ENCODE measurements at places on chromosomes 6 and 20.

GRCh38 chr6:6748001-6748400 lies 159.5 kb downstream of the LY86 start:
- DNase-seq: no peak

GRCh38 chr6:139249395-139249794 lies 42.4 kb downstream of the TXLNB start:
- no peak for DNase-seq

- no peak for DNase-seq
Observed at GRCh38 chr6:158290659-158291058, 21.6 kb upstream of the TULP4 start.

GRCh38 chr6:125793863-125794262 lies 3.1 kb downstream of the NCOA7 start:
- no peak for DNase-seq

DNA sequence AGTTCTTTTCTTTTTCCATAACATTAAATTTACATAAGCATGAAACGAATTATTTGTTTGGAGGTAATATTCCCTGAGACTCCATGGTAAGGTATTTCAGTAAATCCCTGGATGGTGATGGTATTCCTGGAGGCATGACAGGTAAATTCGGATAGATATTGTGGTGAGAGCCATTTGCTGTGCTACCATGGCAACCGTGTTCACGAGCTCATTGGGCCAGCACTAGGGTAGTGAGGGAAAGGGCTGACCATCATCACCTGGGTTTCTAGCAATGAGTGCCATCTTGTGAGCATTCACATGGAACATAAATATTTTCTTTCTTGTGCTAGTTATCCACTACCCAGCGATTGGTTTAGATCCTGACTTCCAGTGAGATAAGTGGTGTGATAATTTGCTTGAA lies 51.9 kb upstream of the GNRH2 start:
- no peak for DNase-seq

- DNase-seq: no peak
Observed at GRCh38 chr20:2801286-2801728, 880 bp upstream of the CPXM1 start.

DNA sequence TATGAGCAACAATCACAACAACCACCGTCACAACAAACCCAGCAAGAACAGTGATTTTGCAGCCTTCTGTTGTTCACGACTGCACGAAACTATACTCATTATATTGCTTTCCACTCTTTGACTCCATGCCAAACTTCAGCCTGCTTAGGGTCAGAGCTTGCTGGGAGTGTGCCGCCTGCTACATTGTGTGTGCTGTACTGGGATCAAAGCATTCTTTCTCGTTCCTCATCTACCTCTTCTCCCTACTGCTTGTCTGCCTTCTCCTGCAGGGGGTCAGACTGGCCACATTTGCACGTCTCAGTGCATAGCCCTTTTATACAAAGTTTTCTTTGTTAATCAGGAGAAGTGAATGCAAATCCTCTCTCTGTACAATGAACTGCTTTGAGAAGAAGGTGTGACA lies 401.6 kb upstream of the CITED2 start:
- no peak for DNase-seq

DNA sequence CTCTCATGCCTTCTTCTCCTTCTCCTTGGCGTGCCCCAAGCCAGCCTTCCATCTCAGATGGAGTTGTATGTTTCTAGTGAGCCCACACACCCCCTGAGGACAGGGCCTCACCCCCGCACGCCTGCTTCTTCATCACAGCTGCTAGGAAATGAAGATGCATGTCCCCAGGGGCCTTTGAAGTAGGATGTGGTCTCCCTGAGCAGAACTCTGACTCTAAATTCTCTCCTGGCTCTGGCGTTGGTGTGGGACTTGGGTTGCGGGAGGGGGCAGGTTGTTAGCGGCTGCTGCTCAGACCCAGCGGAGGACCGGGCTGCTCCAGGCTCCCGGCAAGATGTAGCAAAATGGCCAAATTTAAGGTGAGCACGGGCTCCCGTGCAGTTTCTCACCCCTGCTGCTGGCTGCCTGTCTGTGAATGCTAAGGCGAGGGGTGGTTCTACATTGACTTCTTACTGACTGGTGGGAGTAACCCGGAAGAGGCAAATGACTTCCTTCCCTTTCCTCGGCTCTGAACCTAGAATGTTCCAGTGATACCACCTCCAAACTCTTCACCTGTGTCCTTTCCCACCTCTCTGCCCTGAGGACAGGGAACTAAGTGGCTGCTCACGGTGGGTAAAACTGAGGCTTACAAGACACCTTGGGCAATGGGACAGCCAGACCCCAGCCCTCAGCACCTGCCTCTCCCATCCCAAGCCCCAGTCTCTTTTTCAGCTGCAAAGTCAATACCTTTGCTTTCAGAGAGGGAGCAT lies 8.8 kb downstream of the SYNJ2 start:
- DNase-seq: peak; percentile 47

- DNase-seq: no peak
Observed at GRCh38 chr6:29685718-29686326, 4.9 kb upstream of the ZFP57 start.

DNA sequence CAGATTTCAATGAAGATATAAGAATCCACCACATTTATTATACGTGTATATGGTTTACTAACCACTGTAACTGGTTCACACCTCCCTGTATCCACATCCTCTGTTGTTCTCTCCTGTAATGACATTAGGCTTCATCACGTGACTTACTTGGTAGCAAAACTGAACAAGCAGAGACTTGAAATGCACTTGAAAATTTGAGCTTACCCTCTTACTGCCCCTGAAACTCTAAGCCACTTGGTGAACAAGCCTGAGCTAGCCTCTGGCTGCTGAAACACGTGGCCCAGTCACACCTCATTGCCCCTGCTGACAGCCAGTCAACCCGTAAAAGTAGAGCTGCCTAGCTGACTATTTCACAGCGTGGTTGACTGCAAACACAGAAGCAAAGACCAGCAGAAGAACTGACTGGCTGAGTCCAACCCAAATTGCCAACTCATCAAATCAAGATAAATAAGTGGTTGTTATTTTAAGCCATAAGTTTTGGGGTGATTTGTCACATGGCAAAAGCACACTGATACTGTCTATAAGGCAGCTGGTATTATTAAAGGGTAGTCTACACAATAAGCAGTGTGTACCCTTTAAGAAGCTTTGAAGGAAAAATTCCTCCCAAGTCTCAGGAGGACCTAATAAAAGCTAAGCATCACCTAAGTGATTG lies 109.0 kb downstream of the RALGAPA2 start:
- peak; percentile 93 for DNase-seq

- DNase-seq: no peak
Observed at GRCh38 chr6:169420912-169421543, 167.4 kb upstream of the THBS2 start.

DNA sequence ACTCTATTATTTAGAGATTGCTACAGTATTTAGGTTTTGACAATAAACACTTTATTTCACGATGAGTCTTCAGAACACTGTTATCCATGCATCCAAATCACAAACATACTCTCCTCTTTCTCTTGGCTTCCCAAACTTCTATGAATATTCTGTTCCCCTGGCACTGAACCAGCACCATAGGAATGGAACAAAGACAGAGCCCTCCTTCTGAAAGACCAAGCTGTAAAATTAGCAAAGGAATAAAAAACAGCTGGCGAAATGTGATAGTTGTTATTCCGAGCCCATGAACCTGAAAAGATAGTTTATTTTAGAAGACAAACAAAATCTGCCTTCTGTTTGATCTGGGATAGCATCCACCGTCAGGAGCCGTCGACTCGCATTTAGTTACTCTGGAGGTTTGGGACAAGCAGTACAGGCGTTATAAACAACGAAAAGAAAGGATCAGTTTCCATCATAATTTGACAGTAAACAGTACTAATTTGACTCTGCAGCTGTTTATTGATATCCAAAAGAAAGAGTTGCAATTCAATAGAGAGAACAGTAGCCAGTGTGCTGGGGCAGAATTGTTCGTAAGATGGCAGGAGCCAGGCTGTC lies 161.4 kb downstream of the CLIC5 start:
- no peak for DNase-seq

DNA sequence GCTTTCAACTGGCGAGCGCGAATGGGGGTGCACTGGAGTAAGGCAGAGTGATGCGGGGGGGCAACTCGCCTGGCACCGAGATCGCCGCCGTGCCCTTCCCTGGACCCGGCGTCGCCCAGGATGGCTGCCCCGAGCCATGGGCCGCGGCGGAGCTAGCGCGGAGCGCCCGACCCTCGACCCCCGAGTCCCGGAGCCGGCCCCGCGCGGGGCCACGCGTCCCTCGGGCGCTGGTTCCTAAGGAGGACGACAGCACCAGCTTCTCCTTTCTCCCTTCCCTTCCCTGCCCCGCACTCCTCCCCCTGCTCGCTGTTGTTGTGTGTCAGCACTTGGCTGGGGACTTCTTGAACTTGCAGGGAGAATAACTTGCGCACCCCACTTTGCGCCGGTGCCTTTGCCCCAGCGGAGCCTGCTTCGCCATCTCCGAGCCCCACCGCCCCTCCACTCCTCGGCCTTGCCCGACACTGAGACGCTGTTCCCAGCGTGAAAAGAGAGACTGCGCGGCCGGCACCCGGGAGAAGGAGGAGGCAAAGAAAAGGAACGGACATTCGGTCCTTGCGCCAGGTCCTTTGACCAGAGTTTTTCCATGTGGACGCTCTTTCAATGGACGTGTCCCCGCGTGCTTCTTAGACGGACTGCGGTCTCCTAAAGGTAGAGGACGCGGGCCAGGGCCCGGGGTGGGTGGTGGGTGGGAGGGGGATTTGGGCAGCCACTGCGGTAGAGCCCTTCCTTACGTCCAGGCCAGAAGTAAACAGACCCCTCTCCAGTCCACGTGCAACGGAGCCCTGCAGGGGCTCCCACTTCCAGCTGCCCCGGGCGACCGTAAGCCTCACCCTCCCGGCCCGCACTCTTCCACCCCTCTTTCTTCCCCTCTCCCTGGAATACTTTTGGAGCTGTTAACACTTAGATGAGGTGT lies 998 bp downstream of the BMP2 start:
- no peak for DNase-seq

GRCh38 chr6:14660806-14661579 lies 543.4 kb downstream of the CD83 start:
- no peak for DNase-seq

GRCh38 chr20:4012589-4012988 lies 2.8 kb downstream of the RNF24 start:
- DNase-seq: no peak

- DNase-seq: no peak
Observed at GRCh38 chr6:18244251-18244650, 20.1 kb downstream of the DEK start.

DNA sequence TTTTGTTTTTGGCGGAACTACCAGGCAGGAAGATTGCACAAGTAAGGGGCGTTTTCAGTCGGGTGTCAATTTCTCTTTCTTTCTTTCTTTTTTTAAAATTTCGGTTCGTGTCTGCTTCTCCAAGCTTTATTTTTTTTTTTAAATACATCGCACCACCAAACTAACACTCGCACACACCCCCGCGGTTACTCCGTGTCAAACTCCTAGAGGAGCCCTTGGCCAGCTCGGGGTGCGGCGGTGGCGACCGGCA lies 338 bp downstream of the UTRN start:
- DNase-seq: no peak

GRCh38 chr20:9422321-9423057 lies 91.9 kb upstream of the LAMP5 start:
- DNase-seq: no peak

GRCh38 chr6:143397227-143398222 lies 53.0 kb downstream of the ADAT2 start:
- no peak for DNase-seq

GRCh38 chr6:119138906-119139541 lies 60.6 kb upstream of the FAM184A start:
- DNase-seq: no peak

DNA sequence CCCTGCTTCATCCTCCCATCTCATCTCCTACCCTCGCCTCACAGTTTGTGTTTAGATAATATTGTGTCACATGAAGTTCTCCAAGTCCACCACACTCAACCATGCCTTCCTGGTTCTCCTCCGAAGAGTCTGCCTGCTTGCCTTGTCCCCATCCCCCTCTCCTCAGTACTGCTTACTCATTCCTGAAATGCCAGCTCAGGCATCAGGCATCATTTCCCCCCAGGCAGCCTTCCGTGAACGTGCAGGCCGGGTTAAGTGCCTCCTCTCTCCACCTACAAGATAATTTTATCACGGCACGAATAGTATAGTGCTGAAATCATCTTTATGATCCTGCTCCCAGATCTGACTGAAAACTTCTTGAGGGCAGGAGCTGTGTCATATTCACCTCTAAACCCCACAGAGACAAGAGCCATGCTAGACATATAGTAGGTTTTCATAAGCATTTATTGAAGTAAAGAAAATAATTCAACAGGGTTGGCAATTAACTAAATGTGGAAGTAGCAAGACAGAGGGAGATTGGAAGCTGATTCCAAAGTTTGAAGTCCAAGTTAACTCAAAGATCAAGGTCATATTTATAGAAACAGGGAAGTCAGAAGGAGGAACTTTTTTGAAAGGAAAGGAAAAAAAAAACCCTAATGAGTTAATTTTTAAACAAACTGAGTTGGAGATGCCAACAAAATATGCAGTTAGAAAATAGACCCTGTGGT lies 48.7 kb upstream of the BMP2 start:
- no peak for DNase-seq

DNA sequence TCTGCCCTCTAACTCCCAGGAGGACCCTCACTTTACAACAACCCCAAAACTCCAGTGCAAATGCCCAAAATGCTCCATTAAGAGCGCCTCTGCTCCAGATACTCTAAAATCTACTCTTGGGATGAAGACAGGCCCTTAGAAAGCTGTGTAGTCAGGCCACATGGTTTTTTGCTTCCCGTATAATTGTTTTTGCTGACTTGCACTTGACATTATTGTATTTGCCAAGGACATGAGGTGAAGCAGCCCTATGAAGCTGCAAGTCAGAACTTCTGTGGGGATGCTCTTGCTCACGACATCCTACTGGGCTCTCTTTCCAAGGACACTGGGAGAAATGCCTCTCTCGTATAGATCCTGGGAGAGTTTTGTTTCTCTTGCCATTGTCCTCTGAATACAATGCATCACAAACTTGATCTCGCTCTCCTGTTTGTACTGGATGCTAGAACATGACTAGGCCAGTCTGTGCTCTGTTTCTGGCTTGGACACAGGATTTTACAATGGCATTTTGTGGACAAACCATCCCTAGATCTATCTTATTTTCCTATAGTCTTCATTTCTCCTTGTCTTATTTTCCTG lies 177.2 kb upstream of the DTNBP1 start:
- no peak for DNase-seq

DNA sequence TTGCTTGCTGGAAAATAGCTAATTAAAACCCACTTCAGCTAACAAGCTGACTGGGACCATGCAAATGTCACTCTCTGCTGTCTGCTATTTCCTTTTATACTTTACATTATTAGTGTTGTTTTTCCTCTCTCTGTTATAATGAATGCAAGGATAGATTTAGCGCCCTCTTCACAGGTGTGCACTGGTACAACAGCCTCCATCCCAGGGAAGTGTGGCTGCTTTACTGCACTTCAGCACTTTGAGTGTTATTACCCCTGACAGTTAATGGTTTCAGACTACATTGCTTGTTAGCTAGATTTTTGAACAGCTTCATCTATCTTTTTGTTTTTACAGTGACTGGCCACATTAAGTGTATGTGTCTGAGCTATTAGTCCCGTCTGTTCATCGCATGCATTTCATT lies 405.7 kb downstream of the RNF144B start:
- no peak for DNase-seq

- DNase-seq: no peak
Observed at GRCh38 chr6:99378636-99379035, 15.4 kb downstream of the COQ3 start.

All from NCI-H446 (cell line).